LHCN-M2 (cell line): ENCODE measurements at places on chromosomes 3 and 15.

DNA sequence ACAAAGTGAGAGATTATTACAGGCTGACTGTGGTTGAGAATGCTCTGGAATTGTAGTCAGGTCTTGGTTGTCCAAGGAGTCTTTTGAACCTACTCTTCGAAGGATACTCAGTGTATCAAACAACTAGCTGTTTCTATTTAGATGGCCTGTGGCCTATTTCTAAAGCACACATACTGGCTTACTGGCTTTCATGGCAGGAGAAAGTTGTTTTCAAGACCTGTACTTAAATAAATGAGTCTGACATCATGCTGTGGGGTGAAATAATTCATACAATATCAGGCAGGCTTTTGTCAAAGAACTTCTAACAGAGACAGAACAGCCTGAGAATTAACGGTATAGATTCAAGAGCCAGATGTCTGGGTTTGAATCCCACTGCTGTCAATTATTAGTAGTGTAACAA is 316.7 kb upstream of the SEMA6D start:
- DNase-seq, result no peak

DNA sequence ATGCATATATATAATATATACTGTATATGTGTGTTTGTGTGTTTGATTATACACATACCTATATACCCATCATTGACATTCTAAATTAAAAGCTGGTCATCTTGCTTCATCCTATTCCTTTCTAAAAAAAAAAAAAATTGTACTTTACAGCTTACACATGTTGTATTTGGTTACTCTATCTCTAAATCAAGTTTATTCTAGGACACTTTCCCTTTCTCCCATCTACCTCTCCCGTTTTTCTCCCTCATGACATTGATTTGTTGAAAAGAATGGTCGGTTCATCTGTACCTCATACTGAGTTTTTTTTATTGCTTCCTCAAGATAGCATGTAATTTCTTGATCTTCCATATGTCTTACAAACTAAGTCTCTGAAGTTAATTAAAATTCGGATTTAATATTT is 26.9 kb downstream of the GABPB1 start:
- DNase-seq, result no peak

GRCh38 chr3:150613709-150614480 is 10.8 kb downstream of the SELENOT start:
- no peak for DNase-seq

DNA sequence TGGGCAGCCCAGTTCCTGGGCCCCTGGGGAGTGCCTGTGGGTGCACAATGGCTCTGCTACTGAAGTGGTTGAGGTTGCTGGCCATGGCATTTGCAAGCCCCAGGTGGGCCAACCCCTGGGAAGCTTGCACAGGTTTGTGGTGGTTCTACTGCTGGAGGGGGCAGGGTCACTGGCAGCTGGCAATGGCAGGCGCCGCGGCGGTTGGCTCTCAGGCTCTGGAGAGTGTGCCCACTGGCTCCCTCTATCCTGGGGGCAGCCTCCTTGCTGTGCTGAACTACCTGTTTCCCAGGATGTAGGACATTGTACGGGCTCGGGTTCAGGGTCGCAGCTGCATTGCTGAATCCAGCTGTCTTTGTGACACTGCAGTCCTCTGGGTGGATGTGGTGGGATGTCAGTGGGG is 180.2 kb upstream of the HES1 start:
- DNase-seq, result no peak

DNA sequence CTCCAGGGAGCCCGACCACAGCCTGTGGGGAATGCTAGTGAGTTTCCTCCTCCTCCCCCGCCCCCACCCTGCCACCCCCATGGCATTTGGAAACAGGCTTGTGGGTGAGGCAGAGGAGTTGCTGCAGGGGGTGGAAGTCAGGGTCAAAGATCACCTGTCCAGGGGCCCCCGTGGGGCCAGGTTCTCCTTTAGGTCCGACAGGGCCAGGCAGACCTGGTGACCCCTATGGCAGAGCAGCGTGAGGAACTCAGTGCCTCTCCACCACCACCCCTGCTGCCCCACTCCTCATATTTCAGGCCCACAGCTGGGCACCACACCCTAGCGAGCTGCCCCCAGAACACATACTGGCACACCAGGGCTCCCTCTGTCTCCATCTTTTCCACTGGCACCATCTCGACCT is 8.9 kb upstream of the UCN2 start:
- DNase-seq, result no peak
